ENCODE measurements at places on chromosomes 5 and 9.

DNA sequence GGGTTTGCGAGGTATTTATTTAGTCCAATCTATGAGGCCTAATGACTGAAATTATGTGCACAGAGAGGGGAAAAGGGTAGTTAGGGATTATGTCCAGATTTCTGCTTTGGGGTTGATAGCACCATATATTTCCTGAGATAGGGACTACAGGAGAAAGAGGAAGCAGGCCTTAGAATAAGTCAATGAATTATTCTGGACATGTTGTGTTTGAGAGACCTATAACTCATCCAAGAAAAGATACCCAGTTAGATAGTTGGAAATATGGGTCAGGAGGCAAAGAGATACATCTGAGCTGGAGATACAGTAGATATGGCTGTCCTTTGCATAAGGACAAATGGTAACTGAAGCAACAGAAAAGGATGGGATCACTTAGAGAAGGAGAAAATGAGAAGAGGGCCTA, 53.1 kb downstream of the NR3C1 start:
- no peak for DNase-seq

DNA sequence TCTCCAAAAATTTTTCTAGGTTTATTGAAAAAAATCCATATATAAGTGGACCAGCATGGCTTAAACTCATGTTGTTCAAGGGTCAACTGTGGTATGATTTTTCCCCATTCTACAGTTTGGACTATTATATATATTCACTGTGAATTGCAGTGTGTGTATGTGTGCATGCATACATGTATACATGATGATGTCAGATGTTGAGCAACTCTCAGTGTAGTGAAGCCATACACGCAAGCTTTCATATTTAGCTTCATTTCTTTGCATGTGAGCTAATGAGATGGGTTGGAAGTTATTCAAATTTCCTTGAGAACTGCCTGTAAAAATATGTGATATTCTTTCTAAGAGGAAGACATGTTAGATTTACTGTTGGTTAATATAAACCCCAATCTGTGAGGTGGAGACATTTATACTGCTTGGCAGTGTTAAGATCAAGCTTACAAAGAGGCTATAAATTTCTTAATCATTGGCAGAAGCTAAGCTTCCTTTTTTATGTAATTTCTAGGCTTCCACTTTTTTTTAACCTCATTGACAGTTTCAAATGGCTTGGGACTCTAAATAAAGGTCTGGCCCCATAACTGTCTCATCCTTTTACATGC, 134.8 kb downstream of the GABRG2 start:
- no peak for DNase-seq

- DNase-seq: no peak
Observed at GRCh38 chr9:90729351-90729750, 72.3 kb upstream of the SYK start.

GRCh38 chr5:54721116-54721515, 203.6 kb downstream of the SNX18 start:
- no peak for DNase-seq

- peak; percentile 69 for DNase-seq
Observed at GRCh38 chr9:129242971-129243561, 65.0 kb upstream of the IER5L start.

GRCh38 chr5:58378613-58379390, 81.1 kb downstream of the PLK2 start:
- no peak for DNase-seq

DNA sequence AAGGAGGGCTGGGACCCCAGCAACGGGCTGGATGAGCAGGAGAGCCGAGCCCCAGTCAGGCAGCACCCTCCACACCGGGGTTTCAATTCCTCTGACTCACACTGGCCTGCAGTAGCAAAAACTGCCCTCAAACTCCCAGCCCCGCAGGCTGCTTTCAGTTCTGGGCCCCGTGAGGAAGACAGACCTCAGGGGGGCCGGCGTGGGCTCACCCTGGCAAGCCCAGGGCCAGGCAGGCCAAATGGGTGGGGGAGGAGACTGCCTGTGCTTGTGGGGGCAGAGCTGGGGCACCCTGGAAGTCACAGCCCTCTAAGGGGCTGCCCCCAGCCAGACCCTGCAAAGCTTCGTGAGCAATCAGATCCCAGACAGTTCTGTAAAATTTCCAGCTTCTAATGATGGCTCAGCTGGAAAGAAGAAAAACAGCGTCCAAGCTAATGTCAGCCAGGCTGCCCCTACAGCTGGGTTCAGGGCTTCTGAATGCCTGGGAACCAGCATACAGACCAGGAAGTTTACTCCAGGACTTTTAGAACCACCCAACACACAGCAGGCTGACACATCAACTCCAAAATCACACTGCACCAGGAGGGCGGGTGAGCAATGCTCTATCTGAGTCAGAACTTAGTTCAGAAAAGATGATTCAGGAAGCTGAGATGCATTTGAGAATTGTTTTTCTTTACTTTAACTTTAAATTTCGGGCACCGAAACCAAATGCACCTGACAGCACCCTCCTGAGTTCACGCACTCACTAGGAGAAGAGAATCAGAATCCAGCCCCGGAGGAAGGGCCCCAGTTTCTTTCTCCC, 34.7 kb downstream of the LPCAT1 start:
- peak; percentile 82 for DNase-seq

DNA sequence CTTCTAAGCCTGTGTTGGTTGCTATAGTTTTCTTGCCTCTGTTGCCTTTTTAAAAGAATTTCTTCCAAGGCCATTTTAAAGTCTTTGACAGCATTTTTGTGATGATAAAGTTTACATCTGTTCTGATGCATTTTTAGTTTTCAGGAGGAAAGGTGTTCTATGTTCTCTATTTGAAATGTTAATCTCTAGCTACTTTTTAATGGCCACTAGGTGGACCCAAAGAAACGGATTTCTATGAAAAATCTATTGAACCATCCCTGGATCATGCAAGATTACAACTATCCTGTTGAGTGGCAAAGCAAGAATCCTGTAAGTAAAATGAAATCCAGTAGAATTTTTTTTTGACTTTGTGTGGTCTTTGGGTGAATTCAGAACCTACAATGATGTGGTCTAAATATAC, 60.2 kb downstream of the MELK start:
- peak; percentile 52 for DNase-seq

Measured in RKO (cell line).